Stimulated activated CD4-positive, alpha-beta T cell treated with anti-CD3 and anti-CD28 coated beads, Interleukin-2, amount 100 ng/mL, for 4 hours (primary cell): ENCODE measurements at places on chromosomes 11 and 22.
A peak's percentile ranks its signal among the peaks of the same experiment; 100 is the strongest.

DNA sequence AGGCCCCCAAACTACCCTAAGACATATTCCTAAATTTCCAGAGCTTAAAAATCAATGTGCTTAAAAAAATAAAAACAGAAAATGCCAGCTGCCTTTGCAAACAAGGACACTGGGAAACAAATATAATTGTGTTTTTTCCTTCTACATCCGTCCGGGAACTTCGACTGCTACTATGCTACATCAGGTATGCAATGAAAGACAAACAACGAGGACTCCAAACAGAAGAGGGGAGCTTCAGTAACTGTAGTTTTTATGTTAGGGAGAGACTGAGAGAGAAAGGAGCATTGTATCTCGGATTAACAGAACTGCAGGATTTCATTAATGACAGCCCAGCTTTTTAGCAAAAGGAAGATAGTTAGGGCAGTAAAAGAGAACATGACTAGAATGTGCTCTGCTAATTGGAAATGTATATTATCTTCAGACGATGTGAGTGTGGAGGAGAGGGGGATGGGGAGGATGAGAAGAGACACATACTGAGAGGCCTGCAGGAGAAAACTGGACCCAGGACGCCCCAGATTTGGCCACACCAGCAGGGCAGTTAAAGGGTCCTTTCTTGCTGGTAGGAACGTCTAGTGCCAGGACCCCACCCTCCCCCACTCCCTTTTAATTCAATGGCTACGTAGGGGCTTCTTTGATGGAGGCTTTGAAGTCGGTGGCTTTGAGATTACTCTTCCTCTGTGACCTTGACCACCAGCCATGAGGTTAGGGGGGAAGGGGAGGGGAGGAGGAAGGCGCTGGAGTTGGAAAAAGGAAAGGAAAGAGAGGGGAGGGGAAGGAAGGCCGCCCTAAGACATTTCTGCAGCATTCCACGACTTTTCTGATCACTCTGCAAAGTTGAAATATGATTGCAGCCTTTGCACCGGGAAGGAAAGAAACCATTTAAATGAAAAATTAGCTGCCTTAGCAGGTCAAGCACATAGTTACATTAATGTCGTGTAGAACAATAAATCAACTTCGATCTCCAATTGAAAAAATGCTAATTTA lies 187.1 kb downstream of the BLID start:
- DNase-seq = no peak

DNA sequence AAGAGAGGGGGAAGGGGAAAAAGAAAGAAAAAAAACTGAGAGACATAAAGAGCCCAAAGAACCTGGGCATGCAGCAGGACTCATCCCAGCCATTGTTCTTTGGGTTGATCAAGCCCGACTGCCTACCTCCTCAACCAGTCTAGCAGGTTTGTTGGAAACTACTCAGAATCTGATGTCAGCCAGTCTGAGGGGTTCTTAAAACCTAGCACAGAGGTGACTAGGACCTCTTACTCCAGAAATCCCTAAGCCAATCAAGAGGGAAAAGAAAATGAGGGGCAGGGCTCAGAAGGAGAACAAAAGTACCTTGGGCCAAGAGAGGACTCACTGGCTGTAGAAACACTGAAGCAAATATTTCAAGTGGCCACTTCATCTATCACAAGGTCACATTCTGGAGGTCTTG lies 228.0 kb downstream of the AASDHPPT start:
- DNase-seq = no peak

DNA sequence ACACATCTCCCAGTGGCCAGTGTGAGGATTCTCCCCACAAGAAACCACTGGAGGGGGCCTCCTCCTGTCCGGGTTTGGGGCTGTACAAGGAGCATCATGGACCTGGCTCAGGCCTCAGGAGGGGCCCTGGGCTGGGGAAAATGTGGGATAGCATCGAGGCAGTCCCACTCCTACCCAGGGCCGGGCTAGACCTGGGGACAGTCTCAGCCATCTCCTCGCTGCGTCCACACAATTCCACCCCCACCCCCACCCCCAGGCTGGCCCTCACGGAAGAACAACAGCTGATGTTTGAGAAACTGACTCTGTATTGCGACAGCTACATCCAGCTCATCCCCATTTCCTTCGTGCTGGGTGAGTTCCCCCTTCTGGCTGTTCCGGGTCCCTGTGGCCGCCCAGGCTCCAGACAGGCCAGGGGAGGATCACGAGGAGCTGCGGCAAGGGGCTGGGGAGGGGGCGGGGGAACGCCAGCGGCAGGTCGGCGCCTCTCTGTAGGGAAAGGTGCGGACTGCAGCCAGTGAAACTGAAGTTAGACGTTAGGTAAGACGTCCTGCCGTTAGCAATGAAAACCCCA lies 4.8 kb downstream of the BEST1 start:
- no peak for DNase-seq

DNA sequence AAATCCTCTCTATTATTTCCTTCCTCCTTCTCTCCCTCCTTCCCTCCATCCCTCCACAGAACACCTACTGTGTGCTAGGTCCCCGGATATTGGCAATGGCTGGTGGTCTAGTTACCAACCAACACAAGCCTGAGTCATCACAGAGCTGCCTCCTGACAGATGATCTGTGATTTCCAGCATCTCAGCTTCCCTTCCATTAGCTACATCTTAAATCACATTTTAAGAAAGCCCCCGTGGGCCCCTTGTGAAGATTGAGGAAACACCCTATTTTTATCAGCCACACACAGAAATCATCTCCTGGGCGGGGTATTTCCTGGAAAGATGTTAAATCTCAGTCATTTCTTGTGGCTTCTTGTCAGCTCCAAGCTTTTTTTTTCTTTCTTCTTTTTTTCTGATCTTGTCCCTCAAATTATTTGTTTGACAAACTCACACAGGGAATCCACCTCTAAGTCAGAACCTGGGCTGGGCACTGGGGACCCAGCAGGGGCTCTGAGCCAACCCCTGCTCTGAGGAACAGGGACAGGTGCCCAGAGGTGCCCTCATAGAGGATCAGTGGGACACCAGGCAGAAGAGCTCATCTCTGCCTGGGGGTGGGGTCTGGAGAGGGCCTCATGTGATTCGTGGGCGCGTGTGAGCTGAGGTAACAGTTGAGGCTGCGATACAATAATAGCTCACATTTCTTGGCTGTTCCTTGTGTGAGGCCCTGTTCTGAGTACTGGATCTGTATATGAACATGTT lies 42.4 kb downstream of the CACNA1I start:
- peak; percentile 33 for DNase-seq

- DNase-seq = no peak
Measured at GRCh38 chr11:69483691-69484426, 2.4 kb downstream of the LINC01488 start.

- DNase-seq = no peak
Measured at GRCh38 chr11:113181094-113181493, 133.3 kb upstream of the TTC12 start.

GRCh38 chr22:19177164-19178064 lies 1.1 kb downstream of the SLC25A1 start:
- DNase-seq = no peak

- no peak for DNase-seq
Measured at GRCh38 chr11:112318184-112318591, 57.5 kb upstream of the PLET1 start.

GRCh38 chr22:46763051-46763705 lies 728 bp downstream of the TBC1D22A start:
- DNase-seq = no peak

GRCh38 chr11:72236774-72237111 lies 7.2 kb downstream of the PHOX2A start:
- no peak for DNase-seq

GRCh38 chr11:66749091-66749490 lies 20.1 kb upstream of the SPTBN2 start:
- DNase-seq = no peak

DNA sequence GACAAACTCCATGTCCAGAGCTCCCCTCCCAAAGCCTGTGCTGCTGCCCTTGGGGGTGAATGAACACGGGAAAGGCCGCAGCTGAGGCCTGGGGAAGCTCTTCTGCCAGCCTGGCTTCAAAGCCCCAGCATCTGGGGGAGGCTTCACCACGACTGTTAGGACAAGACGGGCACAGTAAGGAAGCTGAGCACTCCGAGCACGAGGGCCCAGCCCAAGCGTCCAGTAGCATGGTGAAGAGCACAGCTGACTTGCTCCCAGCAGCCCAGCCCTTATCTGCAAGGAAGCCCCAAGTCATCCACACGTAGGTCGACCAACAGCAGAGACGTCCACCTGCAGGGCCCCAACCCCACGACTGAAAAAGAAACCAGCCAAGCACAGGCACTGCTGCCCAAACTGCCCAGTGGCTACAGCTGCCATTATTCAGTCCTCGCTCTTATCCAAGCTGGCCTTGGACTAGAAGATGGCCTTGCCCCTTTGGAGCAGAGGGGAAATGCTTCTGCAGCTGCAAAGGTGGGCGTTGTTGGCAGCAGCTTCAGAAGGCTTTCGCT lies 62.5 kb downstream of the SHANK2 start:
- no peak for DNase-seq

GRCh38 chr11:87967459-87967858 lies 207.8 kb downstream of the RAB38 start:
- no peak for DNase-seq

GRCh38 chr22:19105867-19106802 lies 16.1 kb downstream of the DGCR2 start:
- no peak for DNase-seq

DNA sequence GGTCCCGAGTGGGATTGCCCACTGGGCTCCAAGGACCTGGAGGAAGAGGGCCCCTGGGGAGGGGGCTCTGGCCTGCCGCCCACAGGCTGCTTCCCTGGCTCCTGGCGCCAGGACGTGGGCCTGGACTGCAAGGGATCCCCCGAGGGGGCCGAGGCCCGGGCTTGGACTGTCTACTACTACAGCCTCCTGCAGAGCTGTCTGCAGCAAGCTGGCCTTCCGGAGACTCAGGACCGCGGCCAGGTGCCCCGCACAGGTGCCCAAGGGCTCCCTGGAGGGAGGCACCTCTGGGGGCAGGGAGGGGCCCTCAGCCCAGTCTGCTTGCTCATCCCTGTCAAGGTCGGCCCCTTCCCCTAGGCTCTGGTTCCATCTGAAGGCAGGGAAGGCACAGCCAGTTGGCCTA lies 1.9 kb downstream of the CARNS1 start:
- no peak for DNase-seq

DNA sequence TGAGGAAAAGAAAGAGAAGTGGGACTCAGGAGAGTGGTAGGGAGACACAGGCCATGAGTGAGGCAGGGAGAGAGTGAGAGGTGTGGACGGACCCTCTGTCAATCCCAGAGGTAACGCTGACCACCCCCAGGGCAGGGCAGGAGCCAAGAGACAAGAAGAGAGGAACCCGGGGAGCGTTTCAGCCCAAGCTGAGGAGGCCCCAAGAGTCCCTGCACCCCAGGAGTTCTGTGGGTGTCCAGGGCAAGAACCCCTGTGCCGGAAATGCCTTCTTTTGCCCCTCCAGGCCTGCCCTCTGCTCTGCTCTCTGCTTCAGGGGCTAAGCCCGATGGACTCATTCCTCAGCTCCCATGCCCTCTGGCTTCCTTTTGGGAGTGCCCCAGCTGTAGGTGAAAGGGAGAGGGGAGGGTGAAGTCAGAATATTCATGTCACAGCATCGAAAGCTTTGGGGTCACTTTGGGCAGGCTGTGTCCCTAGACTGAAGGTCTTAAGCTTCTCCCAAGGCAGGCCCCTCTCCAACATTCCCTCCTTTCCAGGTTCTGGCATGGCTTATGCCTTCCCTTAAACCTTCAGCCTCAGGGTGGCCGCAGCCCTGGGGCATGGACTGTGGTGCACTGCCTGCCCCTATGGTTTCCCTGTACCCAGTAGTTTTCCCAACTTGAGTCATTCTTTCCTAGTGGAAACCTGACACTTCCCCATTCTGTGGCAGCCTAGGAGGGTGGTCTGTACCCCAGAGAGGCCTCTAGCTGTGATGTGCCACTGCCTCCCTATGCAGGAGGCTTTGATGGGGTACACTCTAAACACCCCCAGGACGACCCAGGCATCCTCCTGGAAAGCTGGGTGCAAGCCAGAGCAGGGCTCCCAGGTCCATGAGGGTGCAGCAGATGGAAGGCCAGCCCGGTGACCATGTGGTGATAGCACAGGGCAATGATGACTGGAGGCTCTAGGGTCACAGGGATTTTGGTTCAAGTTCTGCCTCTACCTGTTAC lies 27.1 kb downstream of the MYEOV start:
- DNase-seq = no peak

GRCh38 chr11:117179048-117179999 lies 781 bp downstream of the SIDT2 start:
- DNase-seq = no peak

DNA sequence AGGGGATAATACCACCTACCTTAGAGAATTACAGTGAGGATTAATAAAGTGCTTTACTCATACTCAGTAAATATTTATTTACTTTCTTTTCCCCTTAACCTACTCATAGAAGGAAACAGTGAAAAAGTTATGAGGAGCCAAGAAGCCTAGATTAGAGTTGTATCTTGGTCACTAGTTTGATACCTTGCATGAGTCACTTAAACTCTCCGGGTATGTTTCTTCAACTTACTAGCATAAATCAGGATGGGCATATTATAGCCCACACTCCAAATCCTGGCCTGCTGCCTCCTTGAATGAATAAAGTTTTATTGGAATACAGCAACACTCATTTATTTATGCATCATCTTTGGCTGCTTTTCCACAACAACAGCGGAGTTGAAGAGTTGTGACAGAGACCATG lies 8.2 kb downstream of the FBXO3 start:
- no peak for DNase-seq

DNA sequence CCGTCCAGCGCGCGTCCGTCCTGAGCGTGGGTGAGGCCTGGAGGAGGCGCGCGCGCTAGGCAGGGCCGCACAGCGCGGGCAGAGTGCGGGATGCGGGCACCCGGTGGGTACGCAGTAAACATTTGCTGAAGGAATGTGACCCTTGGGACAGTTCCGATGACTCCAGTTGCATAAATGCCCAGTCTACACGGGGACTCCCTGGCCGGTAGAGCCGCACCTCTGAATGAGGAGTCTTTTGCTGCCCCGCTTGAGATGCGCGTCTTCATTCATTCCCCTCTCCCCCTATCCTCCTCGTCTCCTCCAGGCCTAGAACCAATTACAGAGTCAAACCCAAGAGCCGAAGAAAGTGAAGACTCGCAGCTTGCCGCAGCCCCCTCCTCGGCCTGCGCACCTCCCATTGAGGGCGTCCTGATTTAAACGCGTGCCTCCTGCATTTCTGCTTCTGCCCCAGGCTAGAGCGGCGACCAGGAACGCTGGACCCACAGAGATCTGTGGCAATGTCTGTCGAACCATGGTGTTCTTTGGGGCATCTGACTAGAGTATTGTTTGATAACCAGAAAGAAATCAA lies 729 bp upstream of the CHKB start:
- no peak for DNase-seq

GRCh38 chr11:2342981-2343380 lies 34.1 kb upstream of the CD81 start:
- DNase-seq = no peak

DNA sequence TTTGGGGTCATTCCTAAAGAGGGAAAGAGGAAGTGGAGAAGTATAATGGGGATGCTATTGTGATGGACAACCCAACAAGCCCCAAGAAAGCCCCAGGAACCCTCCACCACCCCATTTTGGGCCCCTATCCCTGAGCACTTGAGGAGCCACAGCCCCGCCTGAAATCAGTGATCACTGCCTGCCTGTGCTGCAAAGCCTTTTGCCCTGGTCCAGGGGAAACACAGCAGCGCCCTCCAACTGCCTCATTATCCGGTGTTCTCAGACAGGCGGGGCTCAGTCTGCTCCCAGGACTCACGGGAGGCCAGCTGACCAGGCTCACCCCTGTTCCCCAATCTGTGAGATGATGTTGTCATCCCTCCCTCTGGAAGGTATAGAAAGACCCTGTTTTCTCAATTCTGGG lies 44.7 kb upstream of the TTC12 start:
- DNase-seq = no peak

GRCh38 chr11:2576111-2576510 lies 123.7 kb downstream of the KCNQ1OT1 start:
- no peak for DNase-seq
